ENCODE measurements at places on chromosomes 3 and 15.

DNA sequence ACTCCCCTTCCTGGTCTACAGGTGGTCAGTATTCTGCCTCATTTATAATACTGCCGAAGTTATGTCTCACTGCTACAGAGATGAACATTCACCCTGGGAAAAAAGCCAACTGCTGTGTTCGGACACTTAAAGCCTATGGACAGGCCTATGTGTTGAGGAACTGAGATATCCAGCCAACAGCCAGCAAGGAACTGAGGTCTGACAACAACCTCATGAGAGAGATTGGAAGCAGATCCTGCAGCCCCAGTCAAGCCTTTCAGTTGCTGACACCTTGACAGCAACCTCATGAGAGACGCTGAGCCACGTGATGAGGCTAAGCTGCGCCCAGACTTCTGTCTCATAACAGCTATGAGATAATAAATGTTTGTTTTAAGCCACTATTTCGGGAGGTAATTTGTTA is 18.2 kb upstream of the FHIT start:
- no peak for DNase-seq

DNA sequence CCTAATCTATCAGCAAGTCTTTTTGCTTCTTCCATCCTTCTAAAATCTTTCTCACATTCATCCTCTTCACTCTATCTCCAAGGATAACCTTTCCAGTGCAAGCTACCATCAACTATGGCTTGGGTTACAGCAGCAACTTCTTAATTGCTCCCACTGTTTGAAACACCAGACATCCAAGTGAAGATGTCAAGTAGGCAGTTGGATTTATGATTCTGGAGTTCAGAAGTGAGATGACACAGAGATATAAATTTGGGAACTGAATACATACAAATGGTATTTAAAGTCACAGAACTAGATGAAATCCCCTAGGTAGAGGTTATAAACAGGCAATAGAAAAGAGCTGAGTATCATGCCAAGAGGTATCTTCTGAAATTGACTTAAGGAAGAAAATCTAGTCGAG is 3.7 kb downstream of the UBR1 start:
- DNase-seq: no peak

- DNase-seq: no peak
These were observed 121.1 kb downstream of the OXSM start for GRCh38 chr3:25910997-25911396.

DNA sequence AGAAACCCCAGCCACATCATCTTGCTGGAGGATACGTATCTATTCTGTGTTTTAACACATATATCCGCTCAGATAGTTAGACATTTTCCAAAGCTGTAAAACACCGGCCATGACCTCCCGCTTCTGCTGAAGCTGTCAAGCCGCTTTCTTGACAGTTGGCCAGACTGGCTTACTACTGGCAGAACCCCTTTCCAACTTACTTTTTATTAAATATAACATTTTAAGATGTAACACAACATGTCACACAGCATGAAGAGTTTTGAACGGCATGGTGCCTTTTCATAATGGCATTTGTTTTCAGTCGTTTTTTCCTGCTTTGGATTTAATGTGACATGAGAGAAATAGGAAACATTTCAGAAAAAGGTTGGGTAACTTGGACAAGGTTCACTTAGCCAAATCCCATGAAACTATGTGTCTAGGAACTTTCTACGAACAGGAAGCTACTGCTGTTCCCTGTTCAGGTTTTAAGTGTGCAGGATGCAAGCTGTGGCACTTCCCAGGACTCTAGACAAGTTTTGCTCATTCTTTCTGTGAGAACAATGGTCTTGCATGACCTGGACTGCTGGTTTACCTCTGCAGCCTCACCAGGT is 281.4 kb downstream of the THSD4 start:
- no peak for DNase-seq

- DNase-seq: no peak
These were observed 102.5 kb downstream of the IQSEC1 start for GRCh38 chr3:12970684-12971083.

DNA sequence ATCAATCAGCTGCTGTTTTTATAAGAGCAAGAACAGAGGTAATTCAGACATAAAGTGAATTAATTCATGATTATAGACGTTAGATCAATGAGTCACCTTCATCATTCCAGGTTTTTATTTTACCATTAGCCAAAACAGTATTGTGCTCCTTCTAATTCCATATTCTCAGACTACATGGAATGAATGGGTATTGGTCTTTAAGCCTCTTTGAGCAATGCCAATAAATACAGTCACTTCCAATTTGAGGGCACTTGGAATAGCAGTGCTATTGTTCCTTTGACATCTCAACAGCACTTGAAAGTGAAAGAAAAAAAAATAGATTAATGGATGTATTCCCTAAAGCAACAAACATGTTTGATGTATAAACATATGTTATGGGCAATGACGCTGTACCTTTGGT is 830.9 kb upstream of the CFAP20DC start:
- DNase-seq: no peak

DNA sequence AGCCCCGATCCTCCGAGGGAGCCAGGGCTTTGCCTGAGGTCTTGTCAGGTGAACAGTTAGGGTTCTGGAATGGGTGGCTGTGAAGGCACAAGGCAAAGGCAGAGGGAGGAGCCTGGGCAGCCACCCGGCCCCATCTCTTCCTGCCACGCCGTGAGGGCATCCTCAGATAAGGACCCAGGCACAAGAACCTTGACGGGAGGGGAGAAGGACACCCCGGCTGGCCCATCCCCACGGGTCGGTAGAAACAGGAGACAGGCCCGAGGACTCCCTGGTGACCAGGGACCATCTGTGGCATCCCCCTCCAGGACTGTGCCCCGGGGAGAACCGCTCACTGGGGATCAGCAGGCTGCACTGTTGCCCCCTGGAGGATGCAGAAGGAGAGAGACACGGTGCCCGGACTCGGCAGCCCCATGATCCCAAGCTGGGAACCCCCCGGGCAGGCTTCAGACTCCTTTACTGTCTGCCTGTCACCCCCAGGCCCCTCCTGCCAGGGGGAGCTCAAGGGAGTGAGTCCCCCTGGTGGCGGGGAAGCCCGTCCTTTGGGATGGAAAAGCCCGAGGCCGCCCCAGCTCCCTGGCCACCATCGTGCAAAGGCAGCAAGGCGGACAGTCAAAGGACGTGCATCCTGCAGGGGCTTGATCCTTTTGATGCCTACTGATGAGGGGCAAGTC is 12.3 kb upstream of the PCSK6 start:
- DNase-seq: no peak

DNA sequence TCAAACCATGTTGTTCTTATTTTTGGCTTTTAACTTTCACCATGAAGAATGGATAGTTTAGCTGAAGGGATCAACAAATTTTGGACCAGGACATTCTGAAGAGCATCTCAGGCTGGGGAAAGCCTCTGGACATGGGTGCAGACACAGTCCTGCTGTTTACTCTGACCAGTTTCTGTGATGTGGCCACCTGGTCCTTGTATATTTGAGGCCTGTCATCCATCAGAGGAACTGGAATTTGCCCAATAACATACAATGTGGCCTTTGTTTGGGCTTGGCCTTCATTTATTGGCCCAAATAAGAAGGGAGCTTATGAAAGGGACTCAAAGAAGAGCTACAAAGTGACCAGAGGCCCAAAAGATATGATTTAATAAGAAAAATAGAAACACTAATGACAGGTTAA is 127.9 kb downstream of the MYRIP start:
- DNase-seq: no peak

DNA sequence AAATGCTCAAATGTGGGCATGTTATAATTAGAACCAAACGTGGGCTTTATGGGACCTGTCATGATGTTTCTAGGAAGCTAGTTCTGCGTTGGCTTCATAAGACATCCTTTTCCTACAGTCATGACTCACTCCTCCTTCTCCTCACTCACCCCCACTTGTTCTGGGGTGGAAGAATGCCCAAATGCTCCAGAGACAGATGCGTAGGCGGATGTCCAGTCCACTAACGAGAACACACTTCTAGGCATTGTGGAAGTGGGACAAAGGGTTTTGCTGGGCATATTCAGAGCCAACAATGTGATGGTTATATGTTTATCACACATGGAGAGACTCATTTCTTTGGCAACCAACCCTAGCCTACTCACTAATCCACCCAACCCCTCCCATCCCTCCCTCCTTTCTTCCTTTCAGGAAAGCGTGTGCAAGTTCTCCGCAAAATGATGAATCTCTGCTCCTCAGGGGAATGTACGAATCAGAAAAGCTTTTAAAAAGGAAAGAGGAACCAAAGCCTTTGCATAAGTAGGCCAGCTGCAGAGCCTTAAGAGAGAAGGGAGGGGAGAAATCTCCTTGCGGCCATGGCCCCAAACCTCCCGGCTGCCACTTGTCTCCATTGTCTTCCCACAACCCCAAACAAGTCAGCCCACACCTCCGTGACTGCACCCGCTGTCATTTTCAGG is 123.0 kb upstream of the SPRED1 start:
- no peak for DNase-seq

DNA sequence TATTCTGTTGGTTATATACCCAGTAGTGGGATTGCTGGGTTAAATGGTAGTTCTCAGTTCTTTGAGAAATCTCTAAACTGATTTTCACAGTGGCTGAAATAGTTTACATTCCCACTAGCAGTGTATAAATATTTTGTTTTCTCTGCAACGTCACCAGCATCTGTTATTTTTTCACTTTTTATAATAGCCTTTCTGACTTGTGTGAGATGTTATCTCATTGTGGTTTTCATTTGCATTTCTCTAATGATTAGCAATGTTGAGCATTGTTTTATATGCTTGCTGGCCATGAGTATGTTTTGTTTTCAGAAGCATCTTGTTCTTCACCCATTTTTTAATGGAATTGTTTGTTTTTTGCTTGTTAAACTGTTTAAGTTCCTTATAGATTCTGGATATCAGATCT is 612.7 kb upstream of the SGO1 start:
- no peak for DNase-seq

DNA sequence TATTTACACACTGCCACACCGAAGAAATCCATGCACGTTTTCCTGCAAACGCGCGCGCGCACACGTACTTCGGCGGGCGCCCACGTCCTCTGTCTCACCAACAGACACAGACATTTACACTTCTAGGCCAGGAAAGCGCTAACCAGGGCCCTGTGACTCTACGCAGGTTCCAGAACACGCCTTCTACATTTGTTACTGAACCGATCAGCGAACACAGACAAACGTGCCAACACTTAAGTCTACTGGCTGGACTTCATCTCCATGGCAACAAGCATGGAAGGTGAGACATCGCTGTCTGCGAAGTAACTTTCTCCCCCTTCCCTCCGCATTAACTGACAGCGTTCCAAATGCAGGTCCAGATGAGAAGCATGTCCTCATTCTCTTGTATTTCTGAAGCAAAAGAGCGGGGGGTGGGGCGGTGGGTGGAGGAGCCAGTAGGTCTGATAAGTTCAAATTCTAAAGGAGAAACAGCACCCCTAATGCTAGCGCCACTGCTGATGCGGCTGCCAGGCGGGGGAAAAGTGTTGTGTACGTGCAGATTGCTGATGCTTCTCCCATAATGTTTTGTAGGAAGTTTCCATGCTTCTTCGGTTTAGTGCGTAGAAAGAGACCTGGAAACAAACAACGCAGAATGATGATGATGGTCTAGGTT is at the start of gene CTXN2:
Gene CTXN2, plus strand, starts transcription at position 92 of the 652 bp plus-strand sequence. CDS start 9,636 bp downstream, outside the sequence.
- no peak for DNase-seq

DNA sequence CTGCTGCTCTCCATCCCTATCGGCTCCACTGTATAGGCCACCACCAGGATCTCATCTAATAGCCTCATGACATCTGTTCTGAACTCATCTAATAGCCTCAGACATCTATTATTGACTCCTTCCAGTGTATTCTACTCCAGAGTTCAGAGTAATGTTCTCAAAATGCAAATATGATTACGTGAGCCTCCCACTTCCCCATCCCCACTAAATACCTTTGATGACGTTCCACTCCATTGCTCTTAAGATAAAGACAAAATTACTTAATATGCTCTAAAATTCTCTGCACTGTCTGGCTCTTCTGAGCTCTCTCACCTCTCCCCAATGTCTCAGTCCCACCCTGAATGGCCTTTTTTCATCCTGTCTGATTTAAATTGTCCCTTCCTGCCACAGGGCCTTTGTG is 94.7 kb downstream of the SAMMSON start:
- no peak for DNase-seq
